Bladder microvascular endothelial cell (primary cell): ENCODE measurements at places on chromosomes 4 and X. TPM values are rescaled to one million over a fixed set of nuclear protein-coding genes. Genes with fewer than 3 reads are reported as not detected.

Gene GPR34
- not detected in 2 replicates for total RNA-seq

Gene ACOX3
- 17.5 and 31.3 TPM in 2 replicates for total RNA-seq

Gene SEL1L3
- 71.1 and 99.6 TPM in 2 replicates for total RNA-seq

Gene NUDT6
- 4.7 and 7.6 TPM in 2 replicates for total RNA-seq

Gene UGT2A1
- total RNA-seq: 0.16 TPM in 1 of 2 replicates, not detected in the other

Gene TIGD4
- under 0.01 and 0.06 TPM in 2 replicates for total RNA-seq
